GM06990 (cell line): ENCODE measurements at places on chromosomes 4 and X.

GRCh38 chr4:170170861-170171260, 81.1 kb upstream of the AADAT start:
- no peak for DNase-seq

- DNase-seq = no peak
Measured at GRCh38 chr4:1841887-1842210, 14.1 kb downstream of the LETM1 start.

- peak; percentile 34 for DNase-seq
Measured at GRCh38 chrX:56232221-56233082, at the start of gene KLF8. KLF8 (plus strand) TSS chrX:56232356; CDS start chrX:56233335, 979 bp downstream.

DNA sequence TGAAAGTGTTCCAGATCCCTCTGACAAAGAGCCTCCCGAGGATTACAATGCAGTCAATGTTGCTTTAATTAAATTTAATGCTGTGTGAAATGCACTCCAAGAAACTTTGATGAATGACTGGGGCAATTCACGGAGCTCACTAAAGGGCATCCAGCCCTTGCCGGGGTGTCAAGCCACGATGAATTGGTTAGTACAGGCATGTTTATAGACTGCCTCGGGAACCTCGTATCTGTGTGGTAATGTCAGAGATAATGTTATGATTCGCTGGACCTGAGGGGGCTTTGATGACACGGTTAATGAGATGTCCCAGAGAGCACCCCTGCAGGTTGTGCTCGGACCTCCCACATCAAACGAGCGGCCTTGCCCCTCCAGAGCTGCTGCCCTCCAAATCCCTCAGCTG, 428.8 kb downstream of the NKX6-1 start:
- DNase-seq = no peak

GRCh38 chrX:39856472-39857121, 241.2 kb downstream of the BCOR start:
- no peak for DNase-seq

- DNase-seq = no peak
Measured at GRCh38 chr4:80463509-80463908, 128.0 kb downstream of the CFAP299 start.

- DNase-seq = no peak
Measured at GRCh38 chrX:30275498-30275897, 28.6 kb downstream of the MAGEB1 start.

- no peak for DNase-seq
Measured at GRCh38 chr4:160251522-160252170, 1148.8 kb downstream of the RAPGEF2 start.

- no peak for DNase-seq
Measured at GRCh38 chr4:60884587-60884986, 315.5 kb upstream of the ADGRL3 start.
